Activated CD4-positive, alpha-beta T cell treated with anti-CD3 and anti-CD28 coated beads for 36 hours (primary cell): ENCODE measurements at places on chromosomes 2 and 18. TPM values are rescaled to one million over a fixed set of nuclear protein-coding genes. Genes with fewer than 3 reads are reported as not detected.

LBH gene
- 108 TPM for total RNA-seq

SLC8A1 gene
- total RNA-seq = 2.3 TPM

MALT1 gene
- total RNA-seq = 40.5 TPM

NPHP1 gene
- 2.2 TPM for total RNA-seq

CASP10 gene
- 12.2 TPM for total RNA-seq

EVX2 gene
- not detected for total RNA-seq

RFTN2 gene
- not detected for total RNA-seq

DYNC1I2 gene
- total RNA-seq = 46.2 TPM

UGT1A4 gene
- total RNA-seq = not detected
